HFF-Myc (cell line): ENCODE measurements at places on chromosomes 6 and 20.

- DNase-seq = no peak
These were observed 35.5 kb upstream of the MAFB start for GRCh38 chr20:40724566-40724965.

DNA sequence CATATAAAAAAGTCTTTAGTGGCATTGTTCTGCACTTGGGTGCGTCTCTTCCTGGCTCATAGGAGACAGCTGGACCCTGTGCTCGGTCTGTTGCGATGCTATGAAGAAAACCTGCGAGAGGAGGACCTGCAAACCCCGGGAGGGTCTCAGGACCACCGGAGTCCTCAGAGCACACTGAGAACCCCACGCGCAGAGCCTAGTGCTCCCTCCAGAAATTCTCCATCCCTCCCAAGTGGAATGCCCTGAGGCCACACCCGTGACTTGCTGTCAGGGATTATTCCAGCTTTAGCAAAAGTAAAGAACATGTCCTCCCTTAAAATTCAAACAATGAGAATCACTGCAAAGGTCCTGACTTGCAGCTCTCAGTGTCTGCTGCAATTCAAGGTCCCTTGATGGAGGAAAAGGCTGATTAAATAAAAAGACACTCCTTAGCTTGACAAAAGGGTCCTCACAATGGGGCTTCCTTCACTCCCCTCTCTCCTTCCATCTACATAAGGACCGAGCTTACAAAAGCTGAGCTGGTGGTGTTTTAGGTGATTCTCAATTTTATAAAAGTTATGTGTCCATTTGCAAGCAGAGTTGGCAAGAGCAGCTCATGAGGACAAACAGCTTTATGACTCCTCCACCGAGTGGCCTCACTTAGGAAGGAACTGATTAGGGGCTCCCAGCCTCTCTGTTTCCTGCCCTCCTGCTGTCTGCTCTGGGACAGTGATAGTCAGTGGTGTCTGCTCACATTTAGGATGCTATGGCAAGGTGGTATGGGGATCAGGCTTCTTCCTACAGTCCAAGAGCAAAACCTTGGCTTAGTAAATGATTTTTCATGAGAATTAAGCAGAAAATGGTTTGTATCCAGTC is 97.0 kb downstream of the RAMACL start:
- no peak for DNase-seq

- DNase-seq = no peak
These were observed 88.6 kb downstream of the FNDC1 start for GRCh38 chr6:159257846-159258245.

DNA sequence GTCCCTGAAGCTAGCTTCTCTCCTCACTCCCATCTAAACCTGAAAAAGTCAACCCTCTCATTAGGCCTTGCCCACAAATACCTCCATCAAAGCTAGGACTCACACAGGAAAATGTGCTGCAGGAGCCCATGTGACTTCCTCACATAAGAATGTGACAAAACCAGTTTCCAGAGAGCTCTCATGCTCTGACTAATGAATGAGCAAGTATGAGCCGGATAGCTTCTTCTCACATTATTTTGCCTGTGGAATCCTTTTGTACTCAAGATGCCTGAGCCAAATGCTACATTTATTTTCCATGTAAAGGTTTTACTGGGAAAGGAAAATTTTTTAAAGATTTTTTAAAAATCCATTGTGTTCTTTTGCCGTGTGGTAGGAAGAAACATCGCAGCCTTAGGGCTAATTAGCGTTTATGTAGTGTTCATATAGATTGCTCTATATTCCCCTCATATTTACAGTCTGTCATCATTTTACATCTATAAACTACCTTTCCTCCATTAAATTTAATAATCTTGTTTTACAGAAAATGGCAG is 68.6 kb upstream of the CCN6 start:
- DNase-seq = no peak

DNA sequence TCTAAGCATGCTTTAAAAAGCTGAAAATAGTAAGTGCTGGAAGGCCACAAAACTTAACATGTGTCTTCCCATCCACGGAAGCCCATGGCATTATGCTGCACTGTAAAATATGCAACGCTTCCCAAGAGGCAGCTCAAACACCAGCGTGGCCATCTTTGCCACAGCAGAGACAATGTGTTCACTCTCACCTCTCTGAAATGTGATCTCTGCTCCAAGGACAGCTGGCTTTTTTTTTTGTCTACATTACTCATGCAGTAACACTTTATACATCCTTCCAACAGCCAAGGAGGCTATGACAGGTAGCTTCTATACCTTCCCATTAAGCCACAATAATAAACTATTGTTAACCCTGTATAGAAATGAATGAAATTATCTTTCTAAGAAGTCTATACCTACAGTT is 49.2 kb downstream of the BLOC1S5 start:
- no peak for DNase-seq
